HS-5 (cell line): ENCODE measurements at places on chromosomes 3 and 15.

DNA sequence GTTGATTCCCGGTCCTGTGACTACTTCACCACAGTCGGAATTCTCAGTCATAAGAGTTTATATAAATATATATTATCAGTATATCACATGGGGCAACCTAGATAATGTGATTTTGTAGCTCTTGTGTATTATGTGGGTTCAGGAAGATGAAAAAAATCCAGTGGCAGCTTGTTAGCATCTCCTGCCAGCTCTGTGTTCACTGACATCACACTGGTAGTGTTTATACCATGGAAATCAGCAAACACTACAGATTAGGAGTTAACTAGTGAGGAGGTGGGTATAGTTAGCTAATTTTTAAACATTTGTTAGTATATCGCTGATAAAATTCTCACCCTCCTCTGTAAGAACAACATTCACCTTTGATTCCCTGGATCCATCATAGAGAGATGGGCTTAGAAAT lies 44.5 kb upstream of the KCNMB2 start:
- no peak for DNase-seq

GRCh38 chr3:138686771-138687221 lies 78.2 kb downstream of the FAIM start:
- DNase-seq: peak; percentile 65

- no peak for DNase-seq
Measured at GRCh38 chr3:188720215-188720614, 451.6 kb upstream of the TPRG1 start.

GRCh38 chr15:41936155-41936554 lies 36.2 kb downstream of the EHD4 start:
- DNase-seq: no peak

- DNase-seq: no peak
Measured at GRCh38 chr3:34995796-34996430, 643.4 kb upstream of the ARPP21 start.

- no peak for DNase-seq
Measured at GRCh38 chr3:113894927-113895326, 52.9 kb upstream of the ZDHHC23 start.

GRCh38 chr3:139357899-139358298 lies 14.1 kb downstream of the MRPS22 start:
- DNase-seq: no peak

GRCh38 chr15:66935688-66936087 lies 129.7 kb upstream of the SMAD3 start:
- no peak for DNase-seq

DNA sequence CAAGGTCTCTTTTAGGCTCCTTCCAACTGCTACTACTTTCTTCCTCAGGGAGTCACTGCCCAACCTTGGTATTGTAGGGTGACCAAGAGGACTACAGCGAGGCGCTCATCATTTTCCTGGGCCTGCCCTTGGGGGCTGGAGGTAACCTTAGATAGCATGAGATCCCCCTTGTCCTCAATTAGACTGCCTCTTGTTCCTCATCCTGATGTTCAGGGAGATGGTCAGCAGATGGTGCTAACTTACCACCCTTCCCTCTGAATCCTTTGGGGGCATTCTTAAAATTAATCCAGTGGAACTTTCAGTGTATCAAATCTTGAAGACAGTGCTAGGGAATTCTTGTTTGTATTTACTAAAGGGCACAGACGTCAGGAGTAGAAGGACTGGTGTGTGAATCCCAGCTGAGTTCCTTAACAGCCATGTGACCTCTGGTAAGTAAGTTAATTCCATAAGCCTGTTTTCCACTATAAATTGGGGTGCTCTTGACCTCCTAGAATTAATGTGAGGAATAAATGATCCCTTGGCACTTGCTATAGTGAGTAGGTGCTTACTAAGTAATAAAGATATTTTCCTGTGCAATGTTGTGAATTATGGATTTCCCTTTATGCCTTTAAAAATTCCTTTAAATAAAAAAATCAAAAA lies 4.1 kb upstream of the CLPX start:
- no peak for DNase-seq

- no peak for DNase-seq
Measured at GRCh38 chr15:92707880-92708551, 52.4 kb upstream of the FAM174B start.

DNA sequence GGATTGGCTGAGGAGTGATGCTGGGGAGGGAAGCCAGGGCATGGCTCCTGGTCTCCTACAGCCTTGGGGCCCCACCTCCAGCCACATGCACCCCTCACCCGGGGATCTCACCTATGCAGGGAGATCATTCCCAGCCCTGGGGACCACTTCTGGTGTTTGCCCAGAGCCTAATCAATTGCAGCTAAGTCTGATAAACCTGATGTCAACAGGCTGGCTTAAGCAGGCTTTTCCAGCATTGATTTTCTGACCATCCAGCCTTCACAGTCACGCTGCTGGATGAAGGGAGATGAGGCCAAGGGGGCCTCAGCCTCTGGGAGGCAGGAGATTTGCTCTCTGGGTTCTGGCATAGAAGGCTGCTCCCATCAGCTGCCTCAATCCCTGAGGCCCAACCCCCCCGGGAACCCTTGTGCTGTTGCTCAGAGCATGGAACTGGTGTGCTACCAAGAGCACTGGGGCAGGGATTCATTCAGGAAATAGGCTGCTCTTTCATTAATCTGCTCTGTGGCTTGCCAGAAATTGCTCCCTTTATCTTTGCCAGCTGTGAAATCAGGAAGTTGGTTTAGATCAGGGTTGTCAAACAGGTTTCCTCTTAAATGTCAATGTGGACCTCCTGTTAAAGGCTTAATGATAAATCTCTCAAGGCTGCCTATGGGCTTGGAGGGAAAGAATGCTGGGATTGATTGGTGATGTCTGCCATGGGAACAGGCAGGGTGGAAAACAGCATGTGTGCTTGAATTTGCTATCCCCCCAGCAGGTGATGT lies 19.0 kb downstream of the FAM3D start:
- DNase-seq: no peak

DNA sequence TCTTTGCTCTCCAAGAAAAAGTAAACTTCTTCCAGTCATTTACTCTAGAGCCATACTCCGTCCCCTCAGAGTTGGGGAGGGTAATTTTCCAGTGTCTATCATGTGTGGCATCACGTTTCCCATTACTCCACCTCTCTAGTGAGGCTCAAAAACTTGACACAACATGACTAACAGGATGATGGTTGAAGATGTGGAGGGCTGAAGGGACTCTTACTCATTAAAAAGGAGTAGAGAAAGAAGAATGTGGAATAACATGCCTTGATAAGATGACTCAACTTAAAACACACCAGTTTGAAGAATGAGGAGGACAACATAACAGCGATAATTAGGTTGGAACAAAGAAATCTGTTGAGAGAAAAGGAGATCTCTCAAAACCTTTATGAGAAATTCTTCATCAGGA lies 894.3 kb downstream of the OTOL1 start:
- peak; percentile 68 for DNase-seq

DNA sequence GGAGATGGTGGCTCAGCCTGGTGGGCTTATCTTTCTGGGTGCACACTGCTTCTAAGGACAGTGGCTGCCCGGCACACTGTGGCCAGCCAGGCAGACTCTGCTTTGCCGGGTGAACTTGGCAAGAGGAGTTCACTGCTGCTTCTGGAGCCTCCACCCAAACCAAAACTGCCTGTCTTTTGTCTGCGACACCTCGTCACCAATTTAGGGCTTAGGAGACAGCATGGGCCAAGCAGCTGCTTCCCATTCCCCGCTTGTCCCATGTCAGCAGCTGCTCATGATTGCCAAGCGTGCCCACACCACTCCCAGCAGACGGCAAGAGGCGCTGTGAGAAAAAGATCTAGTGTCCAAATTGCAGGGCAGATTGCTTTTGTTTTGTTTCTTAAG lies 57.3 kb downstream of the LSM3 start:
- no peak for DNase-seq

- DNase-seq: no peak
Measured at GRCh38 chr15:101159096-101159935, 92.5 kb downstream of the CHSY1 start.

DNA sequence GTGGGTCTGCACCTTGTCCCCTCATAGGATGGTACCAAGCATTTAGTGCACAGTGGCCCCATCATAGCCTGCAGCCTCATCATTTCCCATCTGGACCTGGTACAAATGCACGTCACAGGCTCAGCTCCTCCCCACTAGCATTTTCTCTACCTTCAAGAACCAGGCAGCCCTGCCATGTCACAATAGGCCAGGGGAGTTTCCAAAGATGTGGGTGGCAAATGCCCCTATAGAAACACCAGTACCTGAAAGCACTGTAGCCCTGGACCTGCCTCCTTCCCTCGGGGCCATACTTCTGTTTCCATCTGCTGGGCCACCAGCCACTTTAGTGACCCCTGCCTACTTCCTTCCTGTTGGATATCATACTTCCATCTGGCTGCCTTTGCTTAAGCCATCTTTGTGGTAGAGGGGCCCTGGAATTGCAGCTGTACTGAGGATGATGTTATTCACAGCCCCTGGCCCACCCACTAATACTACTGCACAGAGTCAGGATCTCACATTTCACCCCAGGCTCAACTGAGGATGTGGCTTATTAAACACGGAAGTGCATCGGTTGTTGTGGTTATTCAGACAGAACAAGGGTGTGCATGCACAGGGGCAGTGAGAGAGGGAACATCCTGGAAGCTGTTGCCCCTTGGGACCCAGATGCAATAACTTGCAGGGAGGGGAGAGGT lies 3.8 kb downstream of the TCTA start:
- DNase-seq: no peak
